Activated naive CD8-positive, alpha-beta T cell treated with anti-CD3 and anti-CD28 coated beads, Interleukin-2, amount 50 U/mL, for 24 hours (primary cell): ENCODE measurements at places on chromosomes 16 and 17.

GRCh38 chr17:60159479-60159866 lies 9.7 kb downstream of the CA4 start:
- no peak for DNase-seq

GRCh38 chr16:84226026-84226425 lies 13.8 kb downstream of the KCNG4 start:
- no peak for DNase-seq

DNA sequence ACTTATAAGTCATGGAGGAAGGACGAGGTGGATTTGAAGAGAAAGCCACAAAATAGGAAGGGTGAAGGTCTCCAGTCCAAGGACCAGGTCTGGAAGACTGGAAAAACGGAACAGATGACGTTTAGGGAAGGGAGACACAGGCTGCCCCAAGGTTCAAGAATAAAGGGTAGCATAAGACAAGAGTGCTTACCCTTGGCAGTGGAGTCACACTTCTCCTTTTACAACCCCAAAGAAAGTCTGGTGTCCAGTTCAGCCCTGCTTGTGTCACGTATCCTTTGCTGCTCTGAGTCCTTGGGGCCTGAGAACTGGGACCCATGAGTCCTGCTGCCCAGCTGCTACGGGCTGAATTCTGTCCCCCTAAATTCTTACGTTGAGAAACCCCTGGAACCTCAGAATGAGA lies 13.0 kb upstream of the GGA2 start:
- DNase-seq, result no peak

DNA sequence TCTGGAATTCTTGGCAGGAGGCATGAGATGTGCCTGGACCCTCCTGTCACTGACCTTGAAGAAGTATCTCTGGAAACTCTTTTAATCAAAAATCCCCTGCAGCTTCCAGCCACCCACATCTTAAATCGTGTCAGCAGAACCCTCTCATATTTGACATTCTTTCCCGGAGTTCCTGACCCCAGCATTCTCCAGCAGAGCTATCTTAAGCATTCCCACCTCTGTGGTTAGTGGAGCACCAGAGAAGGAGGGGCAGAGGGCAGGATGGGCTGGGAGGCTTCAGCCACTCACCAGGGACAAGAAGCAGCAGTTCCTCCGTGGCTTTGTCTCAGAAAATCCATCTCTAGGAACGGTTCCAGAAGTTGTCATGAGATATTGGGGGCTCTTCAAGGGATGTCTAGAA lies 149.9 kb downstream of the RGS9 start:
- no peak for DNase-seq

- DNase-seq, result no peak
Measured at GRCh38 chr16:26015776-26016175, 324.0 kb downstream of the HS3ST4 start.

- DNase-seq, result no peak
Measured at GRCh38 chr16:23842137-23842600, 6.4 kb downstream of the PRKCB start.

GRCh38 chr17:66605541-66605940 lies 229.4 kb upstream of the CACNG5 start:
- no peak for DNase-seq

DNA sequence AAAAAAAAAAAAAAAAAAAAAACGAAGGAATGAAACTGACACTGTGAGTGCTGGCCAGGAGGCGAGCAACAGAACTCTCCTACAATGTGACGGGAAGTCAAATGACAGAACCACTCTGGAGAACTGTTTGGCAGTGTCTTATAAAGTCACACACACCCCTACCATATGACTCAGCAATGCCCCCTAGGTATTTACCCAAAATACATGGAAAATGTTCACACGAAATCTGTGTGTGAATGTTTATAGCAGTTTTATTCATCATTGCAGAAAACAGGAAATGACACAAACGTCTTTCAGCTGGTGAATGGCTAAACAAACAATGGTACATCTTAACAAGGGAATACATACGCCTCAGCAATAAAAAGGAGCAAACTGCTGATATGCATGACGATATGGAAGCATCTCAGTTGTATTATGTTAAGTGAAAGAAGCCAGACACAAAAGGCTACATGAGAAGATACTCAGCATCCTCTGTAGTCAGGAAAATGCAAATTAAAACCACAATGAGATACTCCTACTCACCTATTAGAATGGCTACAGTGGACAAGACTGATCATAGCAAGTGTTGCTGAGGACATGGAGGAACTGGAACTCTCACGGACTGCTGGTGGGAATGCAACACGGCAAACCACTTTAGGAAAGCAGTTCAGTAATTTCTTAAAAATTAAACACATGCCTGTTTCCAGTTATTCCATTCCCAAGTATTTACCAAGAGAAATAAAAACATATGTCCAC lies 74.7 kb downstream of the TBC1D16 start:
- DNase-seq, result no peak

- no peak for DNase-seq
Measured at GRCh38 chr17:17888371-17888770, 51.6 kb upstream of the SREBF1 start.

- DNase-seq, result no peak
Measured at GRCh38 chr17:27764589-27764988, 35.7 kb downstream of the NOS2 start.

DNA sequence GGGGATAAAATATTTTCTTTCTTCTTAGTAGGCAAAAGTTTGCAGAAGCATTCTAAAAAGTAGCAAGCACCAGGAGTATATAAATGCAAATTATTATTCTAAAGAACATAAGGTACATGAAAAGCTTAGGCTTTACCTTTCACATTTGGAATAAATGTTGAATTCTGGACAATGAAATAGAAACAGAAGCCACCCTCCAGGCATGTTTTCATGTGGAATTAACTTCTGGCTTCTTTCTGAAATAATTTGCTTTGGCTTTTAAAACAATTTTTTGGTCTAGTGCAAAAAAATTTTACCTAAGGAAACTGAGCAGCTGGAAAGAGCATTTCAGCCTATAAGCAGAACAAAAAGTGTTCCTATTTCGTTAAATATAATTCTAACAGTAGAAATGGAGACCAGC lies 109.5 kb upstream of the CORO6 start:
- no peak for DNase-seq

DNA sequence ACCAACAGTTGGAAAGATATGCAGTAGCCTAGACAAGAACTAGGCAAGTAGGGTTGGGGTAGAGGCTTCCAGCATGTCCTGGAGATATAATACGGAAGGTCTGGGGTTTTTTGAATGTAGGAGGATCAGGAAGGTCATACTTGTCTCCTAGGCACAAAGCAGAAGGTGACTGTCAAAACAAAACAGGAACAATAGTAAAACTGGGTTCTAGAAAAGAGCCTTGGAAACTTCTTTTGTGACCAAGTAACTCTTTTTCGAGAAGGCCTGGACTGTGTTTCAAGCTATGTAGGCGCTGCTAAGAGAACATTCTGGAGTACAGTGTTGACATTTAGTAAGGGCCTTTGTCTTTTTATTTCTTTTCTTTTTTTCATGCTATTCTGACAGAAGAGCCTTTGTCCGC lies 26.9 kb upstream of the TENT4B start:
- no peak for DNase-seq

DNA sequence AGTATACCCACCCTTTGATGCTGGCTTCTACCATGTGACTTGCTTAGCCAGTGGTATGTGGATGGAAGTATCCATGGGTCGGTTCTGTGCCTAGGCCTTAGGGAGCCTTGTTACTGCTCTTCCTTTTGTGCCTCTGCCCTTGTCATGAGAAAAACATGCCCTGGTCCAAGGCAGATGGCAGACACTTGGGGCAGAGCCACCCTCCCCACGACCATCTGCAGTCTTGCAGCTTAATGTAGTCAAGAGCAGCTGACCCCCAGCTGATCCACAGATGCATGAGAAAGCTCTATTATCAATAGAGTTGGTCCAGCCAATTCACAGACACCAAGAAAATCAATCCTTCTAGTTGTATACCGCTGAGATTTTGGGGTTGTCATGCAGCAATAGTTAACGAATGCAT lies 95.7 kb downstream of the SLC39A11 start:
- DNase-seq, result no peak

DNA sequence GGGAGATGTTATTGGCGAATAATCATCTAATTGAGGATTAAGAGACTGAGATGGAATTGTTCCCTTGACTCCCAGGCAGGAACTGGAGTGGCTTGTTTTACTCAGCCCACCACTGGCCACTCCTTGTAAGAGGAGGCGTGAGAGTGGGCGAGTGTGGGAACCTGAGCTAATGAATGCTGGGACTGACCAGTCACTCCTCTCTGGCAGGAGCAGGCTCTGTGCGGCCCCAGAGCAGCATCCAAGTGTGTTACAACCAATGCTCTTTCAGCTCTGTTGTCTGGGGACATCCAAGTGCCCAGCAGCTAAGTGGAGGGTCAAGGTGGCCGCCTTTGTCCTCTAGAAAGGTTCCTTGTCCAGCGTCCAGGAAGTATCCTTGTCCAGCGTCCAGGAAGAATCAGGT lies 739.9 kb downstream of the CDH8 start:
- no peak for DNase-seq

- DNase-seq, result no peak
Measured at GRCh38 chr17:55421179-55421934, at the start of gene MMD. Gene MMD, minus strand, starts transcription at chr17:55421835. Its CDS starts 140 bp downstream, at chr17:55421695.

GRCh38 chr17:66542129-66542966 lies 239.9 kb downstream of the PRKCA start:
- peak; percentile 24 for DNase-seq

DNA sequence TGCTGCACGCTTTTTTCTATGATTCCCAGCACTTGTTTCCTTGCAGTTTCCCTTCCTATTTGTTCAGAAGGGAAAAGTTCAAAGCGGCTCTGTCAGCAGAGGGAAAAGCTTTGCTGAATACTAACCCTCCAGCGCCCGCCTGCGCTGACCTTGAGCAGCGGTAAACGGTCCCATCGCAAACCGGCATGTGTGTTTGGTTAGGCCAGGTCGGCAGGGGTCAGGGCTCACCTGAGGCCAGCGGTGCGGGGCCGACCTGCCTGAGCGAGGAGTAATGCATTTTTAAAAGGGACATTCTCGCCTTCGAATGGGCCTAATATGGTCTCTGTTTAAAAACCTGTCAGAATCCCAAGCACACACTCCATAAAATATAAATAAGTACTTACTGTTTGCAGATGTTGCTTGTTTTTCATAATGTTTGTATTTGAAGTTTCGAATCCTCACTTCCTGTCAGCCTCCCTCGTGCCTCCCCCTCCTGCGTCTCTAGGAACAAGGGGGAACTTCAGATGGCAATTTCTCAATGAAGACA lies 110.1 kb downstream of the IRX3 start:
- DNase-seq, result no peak

- no peak for DNase-seq
Measured at GRCh38 chr17:48842746-48843145, 11.9 kb downstream of the CALCOCO2 start.

GRCh38 chr16:15704545-15704987 lies 54.5 kb downstream of the NDE1 start:
- peak; percentile 83 for DNase-seq

GRCh38 chr17:55641676-55642081 lies 81.0 kb downstream of the TMEM100 start:
- DNase-seq, result peak; percentile 33

- DNase-seq, result no peak
Measured at GRCh38 chr16:67676939-67677338, 10.3 kb downstream of the C16orf86 start.

- no peak for DNase-seq
Measured at GRCh38 chr17:61490540-61490975, 38.3 kb downstream of the TBX4 start.

GRCh38 chr17:61291451-61292285 lies 108.0 kb upstream of the TBX2 start:
- no peak for DNase-seq

GRCh38 chr16:30087181-30087898 lies 4.4 kb downstream of the TBX6 start:
- DNase-seq, result no peak

- no peak for DNase-seq
Measured at GRCh38 chr17:47605011-47605410, 44.7 kb upstream of the KPNB1 start.

DNA sequence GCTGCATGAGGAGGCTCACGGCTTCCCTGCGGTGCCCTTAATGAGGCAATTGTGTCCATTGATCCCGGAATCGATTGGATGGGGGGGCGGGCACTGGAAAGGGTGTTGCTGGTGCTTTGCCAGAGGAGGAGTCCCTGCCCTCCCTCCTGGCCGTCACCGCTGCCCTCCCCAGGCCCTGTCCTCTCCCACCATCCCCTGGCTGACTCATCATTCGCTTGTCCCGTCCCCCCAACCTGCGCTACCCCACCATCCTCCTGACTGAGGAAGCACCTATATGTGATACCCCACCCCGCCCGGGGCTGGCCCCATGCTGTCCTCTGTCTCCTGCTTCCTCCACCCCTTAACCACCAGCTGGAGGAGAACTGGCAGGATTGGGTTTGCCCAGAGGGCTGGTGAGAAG lies 20.8 kb downstream of the CACNA1G start:
- no peak for DNase-seq

- DNase-seq, result no peak
Measured at GRCh38 chr16:65059406-65059980, 62.4 kb downstream of the CDH11 start.

- no peak for DNase-seq
Measured at GRCh38 chr17:61097781-61098180, 301.9 kb upstream of the TBX2 start.

DNA sequence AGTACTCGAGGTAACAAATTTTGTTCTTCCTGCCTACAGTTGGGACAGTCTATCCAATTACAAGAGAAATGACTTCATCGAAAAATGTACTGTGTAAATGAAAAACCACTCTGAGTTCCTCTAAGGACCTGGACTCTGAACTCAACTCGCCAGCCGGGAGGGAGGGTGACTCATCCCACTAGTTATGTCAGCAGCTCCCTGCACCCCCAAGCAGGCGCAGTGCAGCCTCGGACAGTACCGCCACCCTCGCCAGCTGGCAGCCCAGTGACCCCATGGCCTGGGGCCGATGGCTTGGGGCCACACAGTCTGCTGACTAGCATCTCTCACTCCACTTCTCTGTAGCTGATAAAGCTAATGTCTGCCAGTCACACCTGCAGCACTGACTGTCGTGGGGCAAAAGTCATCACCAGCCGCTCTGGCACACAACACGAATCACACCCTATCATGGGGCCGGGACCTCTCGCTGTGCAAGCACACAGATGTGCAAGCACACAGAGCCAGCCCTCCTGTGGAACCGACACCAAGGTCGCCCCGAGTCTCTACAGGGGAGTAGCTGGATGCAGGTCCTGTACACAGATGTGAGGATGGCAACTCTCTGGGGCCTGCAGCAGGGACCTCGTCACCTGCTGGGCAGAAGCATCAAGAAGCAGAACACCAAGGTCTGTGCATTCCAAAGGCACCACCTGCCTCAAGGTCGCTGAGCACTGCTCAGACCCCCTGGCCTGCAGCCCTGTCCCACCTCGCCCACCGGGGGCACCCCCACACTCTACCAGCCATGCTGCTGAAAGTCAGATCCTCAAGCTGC lies 5.7 kb downstream of the CSNK1D start:
- DNase-seq, result peak; percentile 44

- DNase-seq, result no peak
Measured at GRCh38 chr17:65975878-65976277, 216.1 kb downstream of the CEP112 start.
